Upper lobe of left lung (tissue), 6 donors: ENCODE measurements at places on chromosomes 2 and 18. TPM values are rescaled to one million over a fixed set of nuclear protein-coding genes. Genes with fewer than 3 reads are reported as not detected.

DNA sequence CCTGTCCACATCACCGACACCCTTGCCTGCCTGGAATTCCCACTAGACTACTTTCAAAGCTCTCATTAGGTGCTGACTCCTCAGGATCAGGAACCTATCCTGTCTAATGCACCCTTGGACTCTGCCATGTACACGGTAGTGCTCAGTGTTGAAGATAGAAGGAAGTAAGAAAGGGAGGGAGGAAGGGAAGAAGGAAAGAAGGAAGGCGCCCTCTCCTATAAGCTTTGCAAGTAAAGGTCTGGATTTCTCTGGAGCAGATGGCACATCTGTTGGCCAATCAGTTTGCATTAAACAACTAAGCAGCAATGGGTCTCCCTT, 45.3 kb downstream of the SCTR start:
- no peak overlapping the region for H3K4me3 ChIP-seq
- H3K27ac ChIP-seq: no peak overlapping the region
- H3K36me3 ChIP-seq: no peaks in the 10 kb centered on the region
- H3K27me3 ChIP-seq: no peaks in the 10 kb centered on the region
- DNase-seq: no peak

GRCh38 chr18:39487932-39488331, 1922.3 kb upstream of the CELF4 start:
- no peak overlapping the region for H3K27ac ChIP-seq
- no peaks in the 10 kb centered on the region for H3K36me3 ChIP-seq
- no peak for DNase-seq
- no peak overlapping the region for H3K4me3 ChIP-seq

DNA sequence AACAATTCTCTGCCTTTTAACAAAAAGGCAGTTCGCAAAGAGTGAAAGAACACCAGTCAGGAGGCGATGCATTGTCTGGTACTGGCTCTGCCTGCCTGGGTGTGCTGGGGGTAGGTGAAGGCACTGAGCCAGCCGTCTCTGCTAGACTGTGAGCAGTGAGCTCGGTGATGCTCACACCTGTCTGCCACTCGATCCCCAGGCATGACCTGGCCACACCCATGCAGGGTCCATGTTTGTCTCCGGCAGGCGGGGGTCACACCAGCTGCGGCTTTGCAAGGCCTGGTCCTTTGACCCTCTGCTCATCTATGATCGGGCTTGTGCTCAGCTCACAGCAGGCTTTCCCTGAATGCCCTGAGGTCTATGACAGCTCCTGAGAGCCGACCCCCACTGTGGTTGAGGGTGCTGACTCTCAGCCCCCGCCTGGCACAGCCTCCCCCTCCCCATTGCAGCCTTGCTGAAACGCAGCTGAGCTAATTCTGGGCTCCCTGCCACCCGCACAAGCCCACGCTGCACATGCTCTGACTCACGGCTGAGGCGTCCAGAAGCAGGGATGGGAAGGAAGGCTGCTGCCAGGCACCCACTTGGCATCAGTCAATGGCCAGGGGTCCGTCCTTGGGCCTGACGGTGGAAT, 23.7 kb downstream of the CRACDL start:
- DNase-seq: peak; percentile 52
- H3K4me3 ChIP-seq: no peak overlapping the region
- no peaks in the 10 kb centered on the region for H3K27me3 ChIP-seq
- peak overlapping the region; percentile 35 for H3K27ac ChIP-seq
- peaks cover 41% of the 10 kb centered on the region for H3K4me1 ChIP-seq
- H3K36me3 ChIP-seq: no peaks in the 10 kb centered on the region

- DNase-seq: no peak
- no peaks in the 10 kb centered on the region for H3K36me3 ChIP-seq
- H3K27ac ChIP-seq: no peak overlapping the region
These were observed 69.5 kb downstream of the LAMA1 start for GRCh38 chr18:7048081-7048480.

GRCh38 chr18:63837590-63837989, 49.9 kb upstream of the SERPINB2 start:
- no peaks in the 10 kb centered on the region for H3K36me3 ChIP-seq
- no peaks in the 10 kb centered on the region for H3K27me3 ChIP-seq

DNA sequence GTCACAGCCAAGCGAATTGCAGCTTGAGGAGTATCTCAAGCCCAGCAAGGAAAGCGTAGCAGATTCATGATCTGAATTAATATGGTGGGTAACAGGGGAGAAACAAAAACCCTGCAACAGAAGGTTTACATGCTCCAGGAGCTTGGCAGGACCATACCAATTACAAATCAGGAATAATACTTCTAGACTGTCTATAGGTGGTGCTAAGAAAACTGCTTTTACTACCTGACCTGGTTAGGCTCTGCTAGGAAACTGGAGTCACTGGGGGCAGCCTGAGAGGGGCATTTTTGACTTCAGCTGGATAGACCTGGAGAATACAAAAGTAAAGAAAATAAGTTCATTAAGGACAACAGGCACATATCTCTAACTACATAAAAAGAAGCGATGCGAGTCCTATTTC, 24.6 kb upstream of the SPOPL start:
- no peak overlapping the region for H3K4me3 ChIP-seq
- H3K36me3 ChIP-seq: no peaks in the 10 kb centered on the region
- DNase-seq: no peak
- no peaks in the 10 kb centered on the region for H3K27me3 ChIP-seq
- no peak overlapping the region for H3K27ac ChIP-seq
- no peaks in the 10 kb centered on the region for H3K4me1 ChIP-seq

DNA sequence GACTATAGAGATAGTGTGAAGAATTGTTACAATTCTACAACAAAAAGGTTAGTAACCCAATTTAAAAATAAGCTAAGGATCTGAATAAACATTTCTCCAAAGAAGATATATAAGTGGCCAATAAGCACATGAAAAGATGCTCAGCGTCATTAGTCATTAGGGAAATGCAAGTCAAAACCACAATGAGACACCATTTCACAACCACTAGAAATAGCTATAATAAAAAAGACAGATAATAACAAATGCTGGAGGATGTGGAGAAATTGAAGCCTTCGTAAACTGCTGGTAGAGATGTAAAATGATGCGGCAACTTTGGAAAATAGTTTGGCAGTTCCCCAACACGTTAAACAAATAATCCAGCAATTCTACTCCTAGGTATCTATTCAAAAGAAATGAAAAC, 366.5 kb upstream of the POU3F3 start:
- no peaks in the 10 kb centered on the region for H3K27me3 ChIP-seq
- H3K4me1 ChIP-seq: no peaks in the 10 kb centered on the region
- no peak for DNase-seq
- no peak overlapping the region for H3K27ac ChIP-seq
- H3K36me3 ChIP-seq: no peaks in the 10 kb centered on the region

DNA sequence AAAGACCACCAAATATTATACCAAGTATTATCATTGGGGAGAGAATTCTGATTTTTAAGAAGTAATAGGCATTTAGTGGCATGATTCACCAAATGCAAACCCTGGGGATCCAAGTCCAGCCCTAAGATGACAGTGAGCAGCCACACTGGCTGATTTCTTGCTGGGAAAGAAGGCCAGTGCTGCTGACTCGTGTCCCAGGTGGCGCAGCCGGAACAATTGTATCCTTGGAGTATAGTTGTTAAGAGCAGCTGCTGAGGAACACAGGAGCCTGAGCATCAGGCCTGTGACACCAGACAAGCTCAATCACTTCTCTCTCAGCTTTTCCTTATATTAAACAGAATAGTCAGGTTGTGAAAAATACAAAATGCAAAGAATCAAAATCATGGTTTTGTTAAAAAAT, 48.4 kb downstream of the LRP1B start:
- H3K27ac ChIP-seq: no peak overlapping the region
- no peaks in the 10 kb centered on the region for H3K36me3 ChIP-seq
- no peaks in the 10 kb centered on the region for H3K4me1 ChIP-seq
- no peak overlapping the region for H3K4me3 ChIP-seq
- H3K27me3 ChIP-seq: no peaks in the 10 kb centered on the region

B3GNT7 gene
- 108 TPM for total RNA-seq

GPR155 gene
- total RNA-seq: 2.2 TPM

MPP4 gene
- not detected for total RNA-seq

PRPF40A gene
- total RNA-seq: 75.7 TPM

PLGLB1 gene
- not detected for total RNA-seq

SLC39A6 gene
- 24.2 TPM for total RNA-seq
